Activated CD4-positive, CD25-positive, alpha-beta regulatory T cell treated with anti-CD3 and anti-CD28 coated beads, Interleukin-2, amount 50 U/mL, for 24 hours (primary cell): ENCODE measurements at places on chromosomes 6 and 20.

DNA sequence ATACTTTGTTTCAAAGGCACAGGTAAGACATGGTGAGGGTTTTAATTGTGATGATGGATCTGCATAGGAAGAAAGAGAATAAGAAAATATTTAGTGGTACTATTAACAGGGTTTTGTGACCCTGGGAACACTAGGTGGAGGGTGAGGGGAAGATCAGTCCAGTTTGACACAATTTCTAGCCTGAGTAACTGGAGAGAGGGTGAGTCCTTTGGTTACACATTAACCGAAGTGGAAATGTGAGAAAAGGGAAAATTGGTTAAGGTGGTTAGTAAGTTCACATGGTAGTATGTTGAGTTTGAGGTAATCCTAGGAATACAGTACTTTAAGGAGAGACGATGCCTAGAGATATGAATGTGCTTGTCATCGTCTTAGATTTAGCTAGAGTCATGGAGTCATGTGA lies 54.8 kb upstream of the POU3F2 start:
- no peak for ATAC-seq

DNA sequence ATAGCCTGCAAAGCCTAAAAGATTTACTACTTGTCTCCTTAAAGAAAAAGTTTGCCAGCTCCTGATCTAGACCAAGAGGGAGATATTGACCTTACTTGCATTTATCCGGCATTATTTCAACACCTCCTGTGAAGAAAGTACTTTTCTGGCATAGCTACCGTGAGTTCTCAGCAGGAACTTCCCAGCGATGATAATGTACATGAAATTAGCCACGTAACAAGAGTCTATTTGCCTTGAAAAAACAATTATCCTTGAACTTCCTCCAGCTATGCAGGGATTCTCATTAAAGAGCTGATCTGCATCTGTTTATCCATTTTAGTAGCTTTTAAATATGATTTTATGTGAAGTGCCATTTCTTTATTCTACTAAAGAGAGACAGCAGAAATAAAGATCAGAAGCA lies 41.7 kb downstream of the ALDH5A1 start:
- no peak for ATAC-seq

- no peak for ATAC-seq
Measured at GRCh38 chr6:88512951-88513350, 346.8 kb upstream of the CNR1 start.

DNA sequence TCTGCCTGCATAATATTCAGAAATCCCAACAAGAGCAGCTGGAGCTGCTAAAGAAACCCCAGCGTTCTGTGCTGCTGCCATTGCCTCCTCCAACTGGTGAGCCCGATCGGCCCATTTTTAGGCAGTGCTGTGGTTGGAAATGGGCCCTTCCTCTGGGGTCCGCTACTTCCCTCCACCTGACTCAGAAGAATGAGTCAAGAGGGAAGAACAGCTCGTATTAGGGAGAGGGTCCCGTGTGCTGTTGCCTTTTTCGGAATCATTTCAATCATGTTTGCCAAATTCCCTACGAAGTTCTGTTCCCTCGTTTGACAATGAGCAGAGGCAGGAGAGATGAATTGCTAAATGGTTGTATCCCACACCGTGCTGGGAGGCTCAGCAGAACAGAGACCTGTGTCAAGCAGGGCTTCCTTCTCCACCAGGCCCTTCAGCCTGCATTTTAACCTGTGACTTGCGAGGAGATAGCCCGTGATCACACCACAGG lies 38.4 kb downstream of the THBS2 start:
- no peak for ATAC-seq

DNA sequence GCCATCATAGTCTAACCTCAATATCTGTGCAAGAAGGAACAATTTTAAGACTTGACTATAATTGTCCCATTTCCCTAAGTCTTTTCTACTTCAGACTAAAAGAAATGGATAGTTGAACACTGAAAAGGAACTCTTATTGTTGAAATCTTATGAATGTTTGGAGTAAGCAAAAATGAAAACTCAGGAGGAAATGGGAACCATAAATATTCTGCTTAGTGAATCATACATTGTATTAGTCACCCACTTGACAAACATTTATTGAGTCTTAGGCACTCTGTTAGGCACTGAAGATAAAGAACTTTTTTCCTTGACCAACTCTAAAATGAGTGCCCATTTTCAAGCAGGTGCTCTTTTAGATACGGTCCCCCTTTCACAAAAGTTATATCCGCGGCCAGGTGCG lies 8.7 kb downstream of the CCDC170 start:
- ATAC-seq = no peak
